Bladder microvascular endothelial cell (primary cell): ENCODE measurements at places on chromosomes 12 and 14. TPM values are rescaled to one million over a fixed set of nuclear protein-coding genes. Genes with fewer than 3 reads are reported as not detected.

SPRING1 gene
- total RNA-seq, result 18.8 and 24.9 TPM in 2 replicates

ASB8 gene
- total RNA-seq, result 12.0 and 16.4 TPM in 2 replicates

CHGA gene
- 0.16 and 1.0 TPM in 2 replicates for total RNA-seq

LBHD2 gene
- total RNA-seq, result not detected in 2 replicates

ADGRD1 gene
- total RNA-seq, result 0.06 and 0.16 TPM in 2 replicates

PPP1R12A gene
- total RNA-seq, result 104 and 183 TPM in 2 replicates

LUM gene
- 0.49 and 0.57 TPM in 2 replicates for total RNA-seq

ALX1 gene
- 0.16 and 0.76 TPM in 2 replicates for total RNA-seq

FITM1 gene
- total RNA-seq, result 0.13 TPM in 1 of 2 replicates, not detected in the other

RERG gene
- total RNA-seq, result under 0.01 TPM in 1 of 2 replicates, not detected in the other

TAS2R43 gene
- total RNA-seq, result 4.0 TPM in 1 of 2 replicates, not detected in the other

NOVA1 gene
- total RNA-seq, result 0.32 and 1.6 TPM in 2 replicates

ANKS1B gene
- total RNA-seq, result 0.19 TPM in 1 of 2 replicates, not detected in the other

SLC38A1 gene
- total RNA-seq, result 45.0 and 202 TPM in 2 replicates

IKZF4 gene
- 0.16 and 0.25 TPM in 2 replicates for total RNA-seq

TMEM132C gene
- not detected in 2 replicates for total RNA-seq

KCNC2 gene
- total RNA-seq, result 0.32 TPM in 1 of 2 replicates, not detected in the other

ESPL1 gene
- total RNA-seq, result 8.7 and 9.4 TPM in 2 replicates

FAM186B gene
- total RNA-seq, result under 0.01 and 0.06 TPM in 2 replicates

CABP1 gene
- total RNA-seq, result 0.16 TPM in 1 of 2 replicates, not detected in the other

SLC17A8 gene
- total RNA-seq, result not detected in 2 replicates

CCDC38 gene
- total RNA-seq, result under 0.01 TPM in 1 of 2 replicates, not detected in the other

AQP6 gene
- total RNA-seq, result not detected in 2 replicates

CPM gene
- total RNA-seq, result 1.1 and 2.9 TPM in 2 replicates

RASAL1 gene
- not detected in 2 replicates for total RNA-seq

SPSB2 gene
- 3.6 and 4.0 TPM in 2 replicates for total RNA-seq

FAIM2 gene
- not detected in 2 replicates for total RNA-seq

ACADS gene
- total RNA-seq, result 14.9 and 22.4 TPM in 2 replicates

ACACB gene
- total RNA-seq, result 2.5 and 3.6 TPM in 2 replicates

SLC5A8 gene
- not detected in 2 replicates for total RNA-seq

OVCH1 gene
- not detected in 2 replicates for total RNA-seq

HNF1A gene
- not detected in 2 replicates for total RNA-seq

CD163 gene
- total RNA-seq, result not detected in 2 replicates

RIMBP2 gene
- total RNA-seq, result not detected in 2 replicates

ACVRL1 gene
- 413 and 443 TPM in 2 replicates for total RNA-seq

KLRG1 gene
- 0.25 and 0.65 TPM in 2 replicates for total RNA-seq

RAD9B gene
- total RNA-seq, result 0.16 and 0.25 TPM in 2 replicates

SERPINA5 gene
- total RNA-seq, result 0.31 TPM in 1 of 2 replicates, not detected in the other

COA8 gene
- total RNA-seq, result 16.2 and 16.8 TPM in 2 replicates

SLC6A15 gene
- 1.1 and 45.9 TPM in 2 replicates for total RNA-seq

CMA1 gene
- not detected in 2 replicates for total RNA-seq

SMCO2 gene
- total RNA-seq, result 0.32 and 0.57 TPM in 2 replicates

MLXIP gene
- total RNA-seq, result 12.1 and 35.0 TPM in 2 replicates
